ENCODE measurements at places on chromosomes 16 and 17.

DNA sequence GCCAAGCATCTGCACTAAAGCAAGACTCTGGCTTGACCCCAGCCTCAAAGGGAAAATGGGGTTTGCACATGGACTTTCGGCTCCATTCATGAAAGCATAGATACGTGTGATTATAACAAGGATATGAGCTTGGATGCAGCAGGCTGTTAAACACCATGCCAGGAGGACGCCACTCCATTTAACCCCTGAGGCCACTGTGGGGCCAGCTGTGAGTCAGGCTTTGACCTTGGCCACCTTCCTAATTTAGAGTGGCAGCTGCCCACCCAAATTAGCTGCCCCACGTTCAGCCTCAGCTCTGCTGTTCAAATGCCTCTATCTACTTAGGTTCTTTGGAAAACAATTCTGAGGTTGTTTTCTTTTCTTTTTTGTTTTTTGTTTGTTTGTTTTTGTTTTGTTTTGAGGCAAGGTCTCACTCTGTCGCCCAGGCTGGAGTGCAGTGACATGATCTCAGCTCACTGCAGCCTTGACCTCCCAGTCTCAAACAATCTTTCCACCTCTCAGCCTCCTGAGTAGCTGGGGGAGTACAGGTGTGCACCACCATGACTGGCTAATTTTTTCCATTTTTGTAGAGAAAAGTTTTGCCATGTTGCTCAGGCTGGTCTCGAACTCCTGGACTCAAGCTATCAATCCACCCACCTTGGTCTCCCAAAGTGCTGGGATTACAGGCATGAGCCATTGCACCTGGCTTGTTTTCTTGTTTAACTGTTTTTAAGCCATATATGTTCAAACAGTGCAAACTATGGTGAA lies 23.2 kb upstream of the KIFC3 start:
- no peak for DNase-seq

DNA sequence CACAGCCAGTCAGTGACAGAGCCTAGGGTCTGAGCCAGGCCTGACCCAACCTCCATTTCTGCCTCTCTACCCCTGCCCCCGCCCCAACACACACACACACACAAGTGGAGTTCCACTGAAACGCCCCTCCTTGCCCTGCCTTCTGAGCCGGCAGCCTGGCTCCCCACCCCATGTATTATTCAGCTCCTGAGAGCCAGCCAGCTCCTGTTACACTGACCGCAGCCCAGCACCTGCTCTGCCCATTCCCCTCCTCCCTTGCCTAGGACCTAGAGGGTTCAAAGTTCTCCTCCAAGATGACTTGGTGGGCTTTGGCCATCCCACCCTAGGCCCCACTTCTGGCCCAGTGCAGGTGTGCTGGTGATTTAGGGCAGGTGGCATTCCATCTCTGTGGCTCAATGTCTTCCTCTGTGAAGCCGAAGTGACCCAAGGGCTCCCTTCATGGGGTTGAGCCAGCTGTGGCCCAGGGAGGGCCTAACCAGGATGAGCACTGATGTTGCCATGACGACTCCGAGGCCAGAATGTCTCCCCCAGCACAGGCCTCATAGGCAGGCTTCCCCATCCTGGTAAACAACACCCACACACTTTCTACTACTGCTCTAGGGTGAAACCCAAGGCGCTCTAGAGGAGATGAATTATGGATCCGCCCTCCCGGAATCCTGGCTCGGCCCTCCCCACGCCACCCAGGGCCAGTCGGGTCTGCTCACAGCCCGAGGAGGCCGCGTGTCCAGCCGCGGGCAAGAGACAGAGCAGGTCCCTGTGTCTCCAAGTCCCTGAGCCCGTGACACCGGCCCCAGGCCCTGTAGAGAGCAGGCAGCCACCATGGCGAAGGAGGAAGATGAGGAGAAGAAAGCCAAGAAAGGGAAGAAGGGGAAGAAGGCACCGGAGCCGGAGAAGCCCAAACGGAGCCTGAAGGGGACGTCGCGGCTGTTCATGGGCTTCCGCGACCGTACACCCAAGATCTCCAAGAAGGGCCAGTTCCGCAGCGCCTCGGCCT lies 9.7 kb downstream of the MYO15A start:
- DNase-seq: no peak

GRCh38 chr17:42107597-42108576 lies 4.6 kb downstream of the DHX58 start:
- no peak for DNase-seq

GRCh38 chr17:67211742-67212141 lies 33.3 kb downstream of the HELZ start:
- no peak for DNase-seq

- no peak for DNase-seq
Observed at GRCh38 chr17:21242026-21242697, 11.0 kb downstream of the NATD1 start.

- DNase-seq: no peak
Observed at GRCh38 chr16:7316281-7316888, 16.3 kb upstream of the RBFOX1 start.

DNA sequence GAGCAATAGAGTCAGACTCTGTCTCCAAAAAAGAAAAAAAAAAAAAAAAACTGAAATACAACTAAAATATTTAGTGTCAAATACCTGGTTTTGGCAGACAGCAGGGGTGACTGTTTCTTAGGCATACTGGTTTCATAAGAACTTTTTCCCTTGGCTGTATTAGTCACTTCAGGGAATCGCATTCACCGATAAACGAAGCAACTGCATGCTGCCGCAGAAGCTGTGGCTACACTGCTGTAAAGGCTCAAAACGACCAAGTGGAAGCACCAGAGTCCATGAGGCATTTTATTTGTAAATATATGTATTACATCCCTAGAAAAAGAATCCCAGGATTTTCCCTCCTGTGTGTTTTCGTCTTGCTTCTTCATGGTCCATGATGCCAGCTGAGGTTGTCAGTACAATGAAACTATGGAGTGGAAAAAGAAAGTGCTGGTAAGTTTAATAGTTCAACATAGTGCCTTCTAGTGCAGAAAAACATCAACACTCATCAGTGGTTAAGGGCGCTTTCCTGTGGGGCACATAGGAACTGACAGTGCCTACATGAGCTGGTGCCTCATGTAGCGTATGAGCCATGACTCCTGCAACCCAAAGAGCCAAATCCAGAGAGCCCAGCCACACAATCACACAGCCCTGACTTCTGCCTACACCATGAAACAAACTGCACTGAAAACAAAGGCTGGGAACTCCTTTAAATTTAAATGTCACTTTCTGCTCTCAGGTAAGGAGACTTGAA lies 7.3 kb downstream of the RPS15A start:
- DNase-seq: no peak

GRCh38 chr17:59357219-59357697 lies 25.8 kb downstream of the YPEL2 start:
- no peak for DNase-seq

- DNase-seq: peak; percentile 71
Observed at GRCh38 chr16:86031141-86031678, 132.2 kb downstream of the IRF8 start.

DNA sequence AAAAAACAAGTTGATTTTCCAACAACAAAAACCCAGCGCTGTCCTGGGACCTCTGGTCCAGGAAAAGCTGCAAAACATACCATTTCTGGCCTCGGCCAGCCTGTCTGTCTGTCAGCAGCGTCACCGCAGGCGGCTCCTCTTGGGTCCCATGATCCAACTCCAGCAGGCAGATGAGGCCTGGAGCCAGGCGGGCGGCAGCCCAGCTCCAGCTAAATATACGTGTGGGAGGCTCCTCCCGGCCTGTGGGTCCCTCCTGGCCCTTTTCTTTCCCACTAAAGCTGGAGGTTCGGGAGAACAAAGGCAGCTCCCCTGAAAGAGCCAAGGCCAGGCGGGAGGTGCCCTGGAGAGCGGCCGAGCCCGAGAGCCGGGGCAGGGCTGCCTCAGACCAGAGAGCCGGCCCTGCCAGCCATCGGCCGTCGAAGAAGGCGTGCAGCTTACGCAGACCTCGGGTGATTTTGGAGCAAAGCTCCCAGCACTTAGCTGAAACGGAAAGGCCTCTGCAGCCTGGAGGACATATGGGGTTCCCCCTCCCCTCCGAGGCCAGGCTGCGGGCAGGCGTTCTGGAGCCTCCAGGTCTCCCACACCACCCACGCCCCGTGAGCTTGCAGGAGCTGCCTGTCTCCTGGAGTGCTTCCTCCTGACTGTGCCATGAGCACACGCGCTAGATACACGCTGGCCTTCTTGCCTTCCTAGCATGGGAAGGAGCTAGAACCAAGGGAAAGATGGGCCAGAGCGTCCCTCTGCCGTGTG lies 19.9 kb upstream of the JPH3 start:
- DNase-seq: no peak

GRCh38 chr16:20899071-20899470 lies 1.1 kb downstream of the DCUN1D3 start:
- DNase-seq: no peak

DNA sequence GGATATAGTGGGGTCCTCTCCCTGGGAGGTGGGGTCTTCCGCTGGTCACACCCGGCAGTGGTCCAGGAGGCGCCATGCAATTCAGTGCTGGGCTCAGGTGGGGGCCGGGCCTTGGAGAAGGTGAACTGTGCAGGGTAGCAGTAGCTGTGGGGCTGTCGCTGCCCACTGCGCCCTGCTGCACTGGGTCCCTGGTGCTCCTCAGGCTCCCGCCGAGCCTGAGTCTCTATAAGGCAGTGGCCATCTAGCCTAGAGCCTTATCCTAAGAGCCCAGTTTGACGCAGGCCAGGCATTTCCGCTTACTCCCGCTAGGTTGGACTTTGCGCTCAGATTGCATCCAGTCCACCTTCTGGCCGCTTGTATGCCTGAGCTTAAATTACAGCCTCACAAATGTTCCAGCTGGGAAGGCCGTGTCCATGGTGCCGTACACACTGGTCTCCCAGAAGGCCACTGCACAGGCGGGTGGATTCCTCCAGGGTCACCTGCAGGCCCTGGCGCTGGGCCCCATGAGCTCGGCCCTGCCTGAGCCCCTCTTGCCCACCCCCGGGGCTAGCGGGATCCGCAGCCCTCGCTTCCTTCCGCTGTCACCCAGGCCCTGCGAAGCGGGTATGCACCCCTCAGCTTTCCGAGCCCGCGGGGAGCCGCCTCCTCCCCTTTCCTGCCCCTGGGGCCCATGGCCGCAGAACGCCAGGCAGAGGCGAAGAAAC lies 1762.2 kb downstream of the TP53TG3F start:
- DNase-seq: no peak

- DNase-seq: no peak
Observed at GRCh38 chr17:4691686-4692085, 12.3 kb downstream of the PELP1 start.

DNA sequence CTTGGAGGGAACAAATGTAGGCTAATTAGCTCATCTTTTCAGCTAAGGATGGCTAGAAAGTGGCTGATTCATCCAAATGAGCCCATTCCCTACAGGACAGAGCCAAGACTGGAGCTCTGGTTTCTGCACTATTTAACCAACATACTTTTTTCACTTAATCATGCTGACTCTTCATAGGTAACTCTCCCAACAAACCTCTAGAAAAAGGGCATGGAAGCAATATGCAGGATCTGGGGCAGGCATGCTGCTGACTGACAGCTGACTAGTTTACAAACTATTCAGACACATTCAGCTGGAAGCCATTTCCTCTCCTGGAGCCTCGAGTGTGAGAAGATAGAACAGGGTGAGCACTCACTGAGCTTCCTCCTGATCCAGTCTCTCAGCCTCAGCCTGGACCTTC lies 6.2 kb downstream of the BECN1 start:
- DNase-seq: no peak

DNA sequence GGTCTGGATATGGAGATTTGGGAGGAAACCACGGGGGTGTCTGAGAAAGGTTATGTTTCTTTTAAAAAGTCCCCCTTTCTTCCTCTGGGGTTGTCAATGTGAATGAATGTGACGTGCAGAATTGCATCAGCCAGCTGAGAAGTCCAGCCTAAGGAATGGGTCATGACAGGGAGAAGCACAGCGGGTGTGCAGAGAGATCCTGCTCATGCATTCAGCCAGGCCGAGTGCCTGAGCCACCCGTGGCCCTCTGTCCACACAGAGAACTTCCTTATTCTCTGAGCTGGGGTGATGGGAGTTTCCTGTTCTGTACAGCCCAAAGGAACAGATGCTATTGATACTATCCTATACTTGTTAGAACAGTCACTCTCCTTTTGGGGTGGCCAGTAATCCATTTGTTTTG lies 117.9 kb downstream of the CPPED1 start:
- DNase-seq: no peak

DNA sequence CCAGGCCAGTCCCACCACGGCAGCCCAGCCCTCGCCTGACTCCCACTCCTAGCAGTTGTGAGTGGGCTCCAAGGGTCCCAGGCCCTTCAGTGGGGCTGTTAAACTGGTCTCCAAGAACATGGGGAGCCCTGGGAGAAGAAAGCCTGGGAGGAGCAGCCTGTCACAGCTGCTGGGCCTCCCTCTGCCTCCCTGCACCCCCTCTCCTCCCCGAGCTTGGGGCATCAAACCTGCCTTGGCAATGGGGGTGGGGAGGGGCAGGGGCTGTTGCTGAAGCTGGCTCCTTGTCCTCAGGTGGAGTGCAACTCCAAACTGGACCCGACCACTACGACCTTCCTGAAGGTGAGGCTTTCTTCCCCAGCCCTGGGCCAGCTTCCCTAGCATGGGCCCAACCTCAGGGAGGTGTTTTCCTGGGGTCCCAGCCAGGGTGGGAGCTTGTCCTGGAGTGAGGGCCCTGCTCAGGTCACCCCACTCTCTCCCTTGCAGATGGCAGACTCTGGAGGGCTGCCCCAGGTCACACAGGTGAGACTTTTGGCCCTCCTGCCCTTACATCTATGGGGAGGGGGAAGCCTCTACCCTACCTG lies 6.6 kb upstream of the SETD6 start:
- DNase-seq: peak; percentile 57

DNA sequence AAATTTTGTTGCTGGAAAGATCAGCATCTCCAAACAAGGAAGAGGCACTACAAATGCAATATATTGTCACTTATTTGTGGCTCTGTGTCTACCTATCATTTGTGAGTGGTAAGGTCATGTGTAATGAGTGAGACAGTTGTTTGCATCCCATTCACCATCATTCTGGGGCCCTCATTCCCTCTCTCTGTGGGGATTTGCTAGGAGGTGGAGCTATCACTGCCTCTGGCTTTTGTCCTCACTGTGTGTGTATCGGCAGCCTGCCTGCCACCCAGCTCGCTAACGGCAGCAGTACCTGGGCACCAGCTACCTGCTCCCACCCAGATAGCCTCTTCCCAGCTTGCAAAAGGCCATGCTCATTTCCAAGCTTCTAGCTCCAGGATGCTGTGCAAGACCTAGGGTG lies 379.2 kb upstream of the ZFHX3 start:
- DNase-seq: no peak

- DNase-seq: no peak
Observed at GRCh38 chr16:89561884-89562599, 1.6 kb downstream of the RPL13 start.
